ENCODE measurements at places on chromosomes 12 and 14. TPM values are rescaled to one million over a fixed set of nuclear protein-coding genes. Genes with fewer than 3 reads are reported as not detected.

DNA sequence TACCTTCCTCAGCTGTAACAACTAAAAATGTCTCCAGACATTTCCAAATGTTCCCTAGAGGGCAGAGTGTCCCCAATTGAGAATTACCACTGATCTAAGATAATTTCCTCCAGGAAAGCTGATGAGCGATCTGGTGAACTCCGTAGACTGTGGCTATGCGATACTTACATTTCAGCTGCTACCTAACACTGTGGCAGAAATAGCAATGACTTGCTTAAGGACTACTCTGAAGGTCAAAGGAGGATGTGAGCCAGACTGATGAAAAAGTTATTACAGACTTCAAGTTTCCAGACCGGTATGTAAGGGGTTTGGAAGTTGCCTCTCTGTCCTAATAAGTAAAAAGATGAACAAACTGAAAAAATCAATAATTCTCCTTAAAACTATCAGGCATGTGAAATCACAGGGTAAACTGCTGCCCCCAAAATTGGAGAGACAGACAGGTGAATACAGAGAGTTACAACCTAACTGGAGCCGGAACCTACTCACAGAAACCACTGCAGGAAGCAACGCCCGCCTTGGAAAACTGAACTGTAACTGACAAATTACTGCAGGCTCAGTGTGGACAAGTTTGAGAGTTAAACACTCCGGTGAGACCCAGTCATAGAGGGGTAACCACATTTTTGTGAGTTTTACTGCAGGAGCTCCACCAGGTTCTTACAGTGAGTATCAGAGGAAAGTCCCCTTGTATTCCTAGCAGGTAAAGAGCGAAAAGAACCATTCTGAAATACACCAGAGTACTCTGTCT lies 60.0 kb upstream of the PARP11 start:
- H3K4me1 ChIP-seq: no peaks in the 10 kb centered on the region
- H3K4me3 ChIP-seq: no peak overlapping the region
- DNase-seq: no peak
- H3K36me3 ChIP-seq: no peaks in the 10 kb centered on the region

The ANO4 gene
- 1.0 TPM for total RNA-seq

DNA sequence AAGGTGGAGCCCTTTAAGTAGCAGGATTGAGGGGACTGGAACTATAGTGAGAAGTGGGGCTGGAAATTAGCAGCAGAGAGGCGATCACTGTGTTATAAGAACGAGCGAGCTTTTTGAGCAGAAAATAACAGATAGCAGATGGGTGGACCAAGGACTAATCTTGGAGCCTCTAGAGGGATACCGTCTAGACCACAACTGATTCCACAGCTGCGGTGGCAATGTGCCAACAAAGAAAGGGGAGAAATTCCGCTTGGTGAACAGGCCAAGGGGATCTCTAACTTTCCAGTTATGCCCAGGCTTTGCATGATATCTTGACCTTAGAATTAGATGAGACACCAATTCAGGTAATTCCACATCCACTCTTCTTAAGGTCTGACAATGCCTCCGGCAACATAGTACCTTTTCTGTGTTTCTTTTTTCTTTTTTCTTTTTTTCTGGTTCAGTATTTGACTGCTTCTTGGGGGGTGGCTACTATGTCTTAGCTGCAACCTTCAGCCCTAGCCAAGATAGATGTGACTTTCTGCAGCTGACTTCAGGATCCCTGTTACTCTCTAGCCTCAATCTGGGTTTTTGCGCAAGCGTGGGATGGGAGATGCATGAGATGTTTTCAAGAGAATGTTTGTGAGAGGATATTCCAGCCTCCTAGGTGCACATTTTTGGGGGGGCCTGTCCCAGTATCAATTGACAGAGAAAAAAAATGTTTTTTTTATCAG lies 143.4 kb upstream of the CPSF6 start:
- no peak overlapping the region for H3K27ac ChIP-seq
- H3K36me3 ChIP-seq: no peaks in the 10 kb centered on the region
- no peak for DNase-seq
- H3K4me1 ChIP-seq: no peaks in the 10 kb centered on the region
- H3K27me3 ChIP-seq: no peaks in the 10 kb centered on the region
- no peak overlapping the region for H3K4me3 ChIP-seq

- H3K27ac ChIP-seq: no peak overlapping the region
- H3K36me3 ChIP-seq: no peaks in the 10 kb centered on the region
- H3K4me3 ChIP-seq: no peak overlapping the region
- no peaks in the 10 kb centered on the region for H3K27me3 ChIP-seq
- no peak for DNase-seq
Observed at GRCh38 chr14:100334904-100335303, 11.8 kb downstream of the SLC25A47 start.

GRCh38 chr14:97311411-97311810 lies 514.2 kb downstream of the VRK1 start:
- no peak overlapping the region for H3K4me3 ChIP-seq
- DNase-seq: no peak
- H3K27ac ChIP-seq: no peak overlapping the region
- H3K4me1 ChIP-seq: no peaks in the 10 kb centered on the region
- H3K27me3 ChIP-seq: no peaks in the 10 kb centered on the region

The ALG10B gene
- total RNA-seq: 5.9 TPM

The CHGA gene
- 0.98 TPM for total RNA-seq

- peak; percentile 99 for DNase-seq
- H3K27ac ChIP-seq: peak overlapping the region; percentile 98
- no peaks in the 10 kb centered on the region for H3K36me3 ChIP-seq
- H3K27me3 ChIP-seq: no peaks in the 10 kb centered on the region
Observed at GRCh38 chr14:90383126-90383730, 13.6 kb upstream of the CALM1 start.

GRCh38 chr14:38278035-38278434 lies 22.1 kb upstream of the CLEC14A start:
- H3K4me3 ChIP-seq: no peak overlapping the region
- no peak for DNase-seq
- H3K27me3 ChIP-seq: no peaks in the 10 kb centered on the region
- H3K4me1 ChIP-seq: no peaks in the 10 kb centered on the region

DNA sequence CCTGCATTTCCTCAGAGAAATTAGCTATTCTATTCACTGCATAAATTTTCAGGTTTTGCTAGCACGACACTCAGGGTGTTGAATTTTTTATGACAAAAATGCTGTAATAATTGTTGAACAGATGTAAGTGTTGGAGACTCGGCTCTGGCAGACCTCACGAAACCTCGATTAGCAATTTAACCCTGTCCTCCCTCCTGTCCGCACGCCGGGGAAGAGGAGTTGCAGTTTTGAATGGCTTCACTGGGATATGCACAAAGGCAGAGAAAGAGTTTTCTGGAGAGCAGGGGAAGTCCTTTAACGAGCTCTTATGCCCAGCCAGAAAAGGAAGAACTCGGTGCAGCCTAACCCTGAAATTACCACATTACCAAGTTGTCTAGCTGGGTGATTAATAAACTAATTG lies 661.1 kb downstream of the VRK1 start:
- H3K27me3 ChIP-seq: no peaks in the 10 kb centered on the region
- H3K36me3 ChIP-seq: no peaks in the 10 kb centered on the region
- no peak for DNase-seq
- H3K27ac ChIP-seq: no peak overlapping the region

GRCh38 chr12:87368259-87368658 lies 660.9 kb downstream of the C12orf50 start:
- no peak overlapping the region for H3K4me3 ChIP-seq
- H3K27me3 ChIP-seq: no peaks in the 10 kb centered on the region
- no peaks in the 10 kb centered on the region for H3K4me1 ChIP-seq
- no peaks in the 10 kb centered on the region for H3K36me3 ChIP-seq

GRCh38 chr12:5488626-5488955 lies 56.7 kb downstream of the NTF3 start:
- no peak overlapping the region for H3K4me3 ChIP-seq
- DNase-seq: no peak
- no peaks in the 10 kb centered on the region for H3K4me1 ChIP-seq
- H3K27ac ChIP-seq: no peak overlapping the region

The TAS2R19 gene
- 4.2 TPM for total RNA-seq

The GPRC5A gene
- total RNA-seq: 10.9 TPM
